ENCODE measurements at places on chromosomes 2 and 18. TPM values are rescaled to one million over a fixed set of nuclear protein-coding genes. Genes with fewer than 3 reads are reported as not detected.

CDKL4 gene
- 1.2 TPM for polyA plus RNA-seq

PROKR1 gene
- polyA plus RNA-seq: 1.1 TPM

STPG4 gene
- 0.11 TPM for polyA plus RNA-seq

NDUFAF7 gene
- polyA plus RNA-seq: 20.5 TPM

SH3BP4 gene
- 38.8 TPM for polyA plus RNA-seq

DOK6 gene
- 19.2 TPM for polyA plus RNA-seq

ZNF396 gene
- polyA plus RNA-seq: 6.4 TPM

FLACC1 gene
- polyA plus RNA-seq: 2.3 TPM

PARD3B gene
- 39.0 TPM for polyA plus RNA-seq

TYW5 gene
- polyA plus RNA-seq: 9.8 TPM

SPDYA gene
- polyA plus RNA-seq: 3.6 TPM

FAM124B gene
- 2.1 TPM for polyA plus RNA-seq

GPC1 gene
- polyA plus RNA-seq: 31.7 TPM

SULT1C2 gene
- polyA plus RNA-seq: 3.2 TPM

SPP2 gene
- not detected for polyA plus RNA-seq

UGT1A8 gene
- not detected for polyA plus RNA-seq

GALNT14 gene
- polyA plus RNA-seq: 30.3 TPM

POTEJ gene
- 0.32 TPM for polyA plus RNA-seq

NAT8 gene
- 23.5 TPM for polyA plus RNA-seq

HADHB gene
- 114 TPM for polyA plus RNA-seq

POTEC gene
- polyA plus RNA-seq: 0.06 TPM

FOXD4L1 gene
- polyA plus RNA-seq: 0.50 TPM

IL1RL1 gene
- polyA plus RNA-seq: 0.92 TPM

RAPGEF4 gene
- 13.0 TPM for polyA plus RNA-seq

SERPINB4 gene
- polyA plus RNA-seq: not detected

ITGA6 gene
- 112 TPM for polyA plus RNA-seq

DCAF17 gene
- 25.7 TPM for polyA plus RNA-seq

HOXD1 gene
- 3.1 TPM for polyA plus RNA-seq

DLGAP1 gene
- 6.8 TPM for polyA plus RNA-seq

TXNDC2 gene
- 0.20 TPM for polyA plus RNA-seq

SLC25A52 gene
- 0.86 TPM for polyA plus RNA-seq
